ENCODE measurements at places on chromosomes 12 and 14.

GRCh38 chr12:105930557-105931503 lies 207.9 kb downstream of the NUAK1 start:
- no peak for DNase-seq

DNA sequence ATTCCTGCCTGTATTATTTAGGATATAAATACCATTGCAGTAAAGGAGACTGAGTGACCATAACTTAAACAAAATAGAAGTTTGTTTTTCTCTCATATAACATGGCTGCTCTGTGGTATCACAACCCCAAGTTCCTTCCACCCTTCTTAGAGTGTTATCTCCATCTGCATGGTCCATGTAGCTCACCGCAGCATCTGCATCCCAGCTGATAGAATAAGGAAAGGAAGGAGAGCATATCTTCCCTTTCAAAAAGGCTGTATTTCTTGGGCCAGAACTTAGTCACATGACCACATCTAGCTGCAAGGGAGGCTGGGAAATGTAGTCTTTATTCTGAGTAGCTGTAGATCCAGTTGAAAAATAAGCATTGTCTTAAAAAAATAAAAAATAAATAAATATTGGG lies 184.8 kb upstream of the NUDT4 start:
- DNase-seq = no peak

- DNase-seq = no peak
Measured at GRCh38 chr14:88831284-88831683, 6.8 kb downstream of the TTC8 start.

GRCh38 chr12:79597910-79598309 lies 92.9 kb downstream of the PAWR start:
- DNase-seq = no peak

- no peak for DNase-seq
Measured at GRCh38 chr12:71252473-71252872, 94.7 kb upstream of the TSPAN8 start.

DNA sequence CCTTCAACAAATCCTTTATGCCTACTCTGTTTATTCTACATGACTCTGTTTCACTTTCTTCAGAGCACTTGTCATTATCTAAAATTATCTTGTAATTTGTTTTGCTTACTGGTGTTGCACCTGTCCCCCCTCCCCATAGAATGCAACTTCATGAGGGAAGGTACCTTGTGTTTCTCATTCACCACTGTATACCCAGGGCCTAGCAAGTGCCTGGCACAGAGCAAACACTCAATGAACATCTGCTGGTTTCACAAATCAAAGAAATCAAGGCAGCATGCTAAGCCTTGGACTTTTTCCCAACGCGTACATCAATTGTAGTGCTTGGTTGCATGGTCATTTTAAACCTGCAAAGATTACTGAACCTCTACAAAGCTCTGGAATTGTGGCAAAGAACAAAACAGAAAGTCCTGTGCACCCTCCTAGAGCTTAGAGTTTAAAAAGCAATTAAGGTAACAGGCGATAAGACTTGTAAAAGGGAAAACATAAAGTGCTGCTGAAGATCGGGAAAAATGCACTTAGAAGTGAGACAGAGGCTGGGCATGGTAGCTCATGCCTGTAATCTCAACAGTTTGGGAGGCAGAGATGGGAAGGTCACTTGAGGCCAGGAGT lies 479.1 kb downstream of the MED13L start:
- DNase-seq = no peak

DNA sequence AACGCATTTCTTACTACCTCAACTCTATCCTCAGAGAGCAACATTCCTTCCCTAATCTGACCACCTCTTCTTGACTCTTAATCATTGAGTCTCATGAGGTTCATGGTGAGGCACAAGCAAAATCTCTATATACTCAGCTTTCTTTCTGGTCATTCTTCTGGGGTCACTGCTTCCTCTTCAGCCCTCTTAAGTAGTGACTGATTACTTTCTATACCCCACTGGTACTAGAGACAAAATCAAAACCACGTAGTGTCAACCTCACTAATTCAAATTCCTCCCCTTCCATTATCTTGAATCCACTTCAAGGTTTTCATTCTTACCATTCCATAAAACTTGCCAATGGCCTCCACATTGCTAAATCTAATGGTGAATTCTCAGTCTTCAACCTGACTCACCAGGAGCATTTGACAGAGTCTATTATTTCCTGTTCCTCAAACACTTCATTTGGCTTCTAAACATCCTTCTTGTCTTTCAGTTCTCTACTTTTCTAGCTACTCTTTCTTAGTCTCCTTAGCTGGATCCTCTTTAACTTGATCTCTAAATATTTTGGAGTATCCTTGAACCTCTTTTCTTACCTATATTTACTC lies 6.8 kb downstream of the WDHD1 start:
- no peak for DNase-seq

Measured in stimulated activated CD8-positive, alpha-beta memory T cell treated with anti-CD3 and anti-CD28 coated beads, Interleukin-15, amount 100 ng/mL, for 1 hour (primary cell).